ENCODE measurements at places on chromosomes 11 and 22.

DNA sequence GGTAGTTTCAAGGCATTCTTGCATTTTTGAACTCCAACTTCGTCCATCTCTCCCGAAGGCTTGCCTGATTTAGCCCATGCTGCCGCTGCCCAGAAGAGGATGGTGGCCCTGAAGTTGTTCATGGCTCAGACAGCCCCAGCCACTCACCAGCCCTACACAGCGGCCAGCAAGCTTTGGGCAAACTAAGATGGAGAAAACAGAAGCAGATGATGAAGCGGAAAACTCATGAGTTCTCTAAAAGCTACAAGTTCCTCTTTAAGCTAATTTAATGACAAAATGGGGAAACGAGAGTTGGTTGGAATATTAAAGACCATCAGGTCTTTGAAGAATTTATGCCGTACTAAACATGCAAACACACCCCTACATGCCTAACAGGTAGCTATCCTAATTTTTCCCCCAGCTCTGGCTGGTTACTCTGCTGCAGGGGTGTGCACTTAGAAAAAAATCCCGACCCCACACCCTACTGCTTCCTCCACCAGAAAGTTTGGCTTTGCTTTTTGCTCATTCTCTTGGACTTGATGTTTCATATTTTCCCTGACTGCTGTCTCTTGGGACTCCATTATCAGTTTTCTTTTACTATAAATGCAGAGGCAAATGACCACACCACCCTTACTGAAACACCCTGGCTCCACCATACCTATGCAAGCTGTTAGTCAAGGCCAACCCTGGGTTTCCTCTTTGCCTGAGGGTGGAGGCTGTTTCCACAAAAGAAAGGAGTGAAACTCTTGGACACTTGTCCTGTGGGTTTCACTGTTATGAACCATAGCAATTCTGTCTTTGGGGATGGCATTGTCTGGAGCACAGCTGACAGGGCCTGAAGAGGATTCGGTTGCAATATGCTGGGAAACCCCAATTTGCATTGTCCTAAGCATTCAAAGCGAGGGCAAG is at the start of gene MPEG1:
Gene MPEG1 (minus strand): TSS at position 184 of the 888 bp plus-strand sequence. CDS start 62 bp downstream, at position 122.
- DNase-seq, result no peak

DNA sequence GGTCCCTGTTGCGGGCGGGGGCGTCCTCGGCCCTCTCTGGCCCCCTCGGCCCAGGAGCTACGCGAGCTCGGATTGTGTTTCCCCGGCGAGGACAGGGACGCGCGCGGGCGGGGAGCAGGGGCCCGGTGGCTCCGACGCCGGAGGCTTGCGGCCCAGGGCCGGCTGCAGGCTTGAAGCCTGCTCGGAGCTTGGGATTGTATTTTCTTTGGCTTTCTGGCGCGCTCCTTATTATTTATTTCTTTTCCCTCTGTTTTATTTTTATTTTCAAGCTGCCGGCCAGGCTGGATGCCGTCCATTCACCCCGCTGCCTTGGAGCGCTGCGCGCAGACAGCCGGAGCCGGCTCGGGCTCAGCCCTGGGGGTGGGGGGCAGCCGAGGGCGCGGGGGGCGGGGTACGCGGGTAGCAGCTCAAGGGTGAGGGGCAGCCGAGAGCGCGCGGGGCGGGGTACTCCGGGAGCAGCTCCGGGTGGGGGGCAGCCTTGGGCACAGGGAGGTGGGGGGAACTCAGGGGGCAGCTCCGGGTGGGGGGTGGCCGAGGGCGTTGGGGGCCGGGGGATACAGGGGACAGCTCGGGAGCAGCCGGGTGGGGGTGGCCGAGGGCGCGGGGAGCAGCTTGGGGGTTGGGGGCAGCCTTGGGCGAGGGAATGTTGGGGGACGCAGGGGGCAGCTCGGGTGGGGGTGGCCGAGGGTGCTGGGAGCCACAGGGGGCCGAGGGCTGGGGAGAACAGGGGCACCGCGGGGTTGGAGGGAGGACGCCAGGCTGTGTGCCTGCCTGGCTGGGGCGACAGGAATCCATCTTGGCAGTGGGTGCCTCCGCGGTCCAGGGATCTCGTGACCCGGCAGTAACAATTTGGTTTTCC is 42.7 kb downstream of the KCNJ1 start:
- no peak for DNase-seq

- DNase-seq, result no peak
These were observed 423.1 kb downstream of the SHANK2 start for GRCh38 chr11:70829134-70829885.

- DNase-seq, result no peak
These were observed 3.1 kb downstream of the BIK start for GRCh38 chr22:43113526-43114251.

DNA sequence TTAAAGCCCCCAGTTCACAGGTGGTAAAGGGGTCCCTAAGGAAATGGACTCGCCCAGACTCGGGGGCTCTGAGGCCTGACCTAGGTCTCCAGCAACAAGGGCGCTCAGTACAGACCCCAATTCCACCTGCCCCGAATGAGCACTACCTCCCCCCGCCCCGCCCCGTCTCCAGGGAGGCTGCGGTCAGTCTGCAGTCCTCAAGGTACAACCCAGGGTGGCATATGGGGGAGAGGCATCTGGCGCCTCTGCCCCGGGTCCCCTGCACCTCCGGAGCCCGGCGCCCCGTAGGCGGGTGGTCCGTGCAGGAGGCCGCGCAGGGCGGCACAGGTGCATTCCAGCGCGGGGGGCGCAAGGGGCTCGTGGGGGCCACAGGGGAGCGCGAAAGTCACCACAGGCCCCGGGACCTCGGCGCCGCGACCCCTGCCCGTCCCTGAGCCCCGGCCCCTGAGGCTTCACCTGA is 361 bp downstream of the CTSD start:
- no peak for DNase-seq

DNA sequence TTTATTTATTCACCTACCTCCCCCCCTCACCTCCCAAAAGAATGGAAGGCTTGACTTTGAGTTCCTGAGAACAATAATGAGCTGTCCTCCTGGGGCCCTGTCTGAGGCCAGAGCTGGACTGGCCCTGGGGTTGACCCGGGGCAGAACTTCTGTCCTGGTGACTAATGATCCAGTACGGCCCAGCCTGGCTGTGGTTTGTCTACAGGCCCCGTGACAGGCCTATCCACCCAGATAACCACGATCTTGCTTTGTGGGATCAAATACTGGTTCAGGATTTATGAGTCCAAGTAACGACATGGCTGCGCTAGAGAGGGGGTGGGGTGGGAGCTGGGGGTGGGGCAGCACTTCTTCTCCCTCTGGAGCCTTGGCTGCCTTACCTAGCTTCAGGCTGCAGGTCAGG is 81.5 kb downstream of the WT1 start:
- DNase-seq, result no peak

DNA sequence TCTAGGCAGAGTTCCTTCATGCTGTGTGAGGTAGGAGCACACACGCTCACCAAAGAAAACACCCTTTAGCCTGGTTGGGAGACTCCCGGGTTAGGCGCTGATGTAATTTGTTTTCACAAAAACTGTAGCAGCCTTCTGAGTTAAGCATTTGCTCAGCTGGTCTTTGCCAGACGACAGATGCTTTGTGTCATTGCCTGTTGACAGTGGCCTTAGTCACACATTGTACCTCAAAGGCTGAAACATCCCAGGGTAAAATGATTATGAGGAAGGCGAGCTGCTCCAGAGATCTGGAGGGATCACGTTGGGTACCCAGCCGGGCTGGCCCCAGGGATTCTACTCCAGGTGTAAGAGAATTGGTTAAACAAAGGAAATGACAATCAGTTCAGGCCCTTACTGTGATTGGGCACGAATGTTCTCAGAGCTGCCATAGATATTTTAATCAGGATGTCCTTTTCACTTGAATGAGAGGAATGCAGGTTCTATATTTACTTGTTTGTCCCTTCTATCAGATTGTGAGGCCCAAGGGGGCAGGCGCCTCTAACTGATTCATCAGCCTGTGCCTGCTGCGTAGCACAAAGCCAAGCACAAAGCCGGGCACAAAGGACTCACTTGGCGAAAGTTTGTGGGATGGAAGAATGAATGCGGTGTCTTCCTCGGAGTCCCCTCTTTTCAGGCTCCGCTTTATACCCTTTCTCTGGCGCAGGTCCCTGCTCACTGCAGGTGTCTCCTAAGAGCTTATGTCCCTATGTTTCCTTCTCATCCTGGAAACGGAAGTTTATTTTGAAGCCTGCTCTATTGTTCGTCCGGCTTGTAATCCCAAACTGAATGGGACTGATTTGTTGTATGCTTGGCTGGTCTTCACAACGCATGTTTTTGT is 47.1 kb downstream of the ADM start:
- DNase-seq, result no peak

- DNase-seq, result no peak
These were observed 24.7 kb upstream of the PCF11 start for GRCh38 chr11:83132191-83132590.

DNA sequence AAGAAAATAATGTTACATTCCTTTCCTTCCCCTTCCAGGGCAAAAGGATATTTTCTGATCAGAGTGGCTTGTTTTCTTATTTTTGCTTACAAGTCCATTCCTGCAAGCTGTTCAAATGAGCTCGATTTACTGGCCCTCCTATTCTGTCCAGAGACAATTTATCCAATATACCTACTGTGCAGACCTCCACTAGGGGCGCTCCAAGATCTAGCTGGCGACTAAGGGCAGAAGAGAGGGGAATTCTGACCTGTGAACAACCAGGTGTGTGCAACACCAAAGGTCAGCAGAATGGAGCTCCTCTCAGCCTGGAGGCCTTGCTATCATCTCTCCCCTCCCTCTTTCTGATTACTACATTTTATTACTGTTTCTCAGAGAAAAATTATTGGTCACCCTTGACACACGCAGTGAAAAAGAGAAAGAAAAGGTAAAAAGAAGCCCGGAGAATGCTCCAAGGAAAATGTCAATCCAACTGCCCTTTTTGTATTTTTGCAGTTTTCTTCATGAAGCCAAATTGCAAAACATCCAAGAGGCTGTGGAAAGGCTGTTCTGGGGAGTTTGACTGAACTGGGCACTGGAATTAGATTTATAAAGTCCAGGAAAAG is 3.2 kb downstream of the SEZ6L start:
- DNase-seq, result peak; percentile 19

- no peak for DNase-seq
These were observed 7.2 kb upstream of the ANGPTL5 start for GRCh38 chr11:101923554-101923953.

DNA sequence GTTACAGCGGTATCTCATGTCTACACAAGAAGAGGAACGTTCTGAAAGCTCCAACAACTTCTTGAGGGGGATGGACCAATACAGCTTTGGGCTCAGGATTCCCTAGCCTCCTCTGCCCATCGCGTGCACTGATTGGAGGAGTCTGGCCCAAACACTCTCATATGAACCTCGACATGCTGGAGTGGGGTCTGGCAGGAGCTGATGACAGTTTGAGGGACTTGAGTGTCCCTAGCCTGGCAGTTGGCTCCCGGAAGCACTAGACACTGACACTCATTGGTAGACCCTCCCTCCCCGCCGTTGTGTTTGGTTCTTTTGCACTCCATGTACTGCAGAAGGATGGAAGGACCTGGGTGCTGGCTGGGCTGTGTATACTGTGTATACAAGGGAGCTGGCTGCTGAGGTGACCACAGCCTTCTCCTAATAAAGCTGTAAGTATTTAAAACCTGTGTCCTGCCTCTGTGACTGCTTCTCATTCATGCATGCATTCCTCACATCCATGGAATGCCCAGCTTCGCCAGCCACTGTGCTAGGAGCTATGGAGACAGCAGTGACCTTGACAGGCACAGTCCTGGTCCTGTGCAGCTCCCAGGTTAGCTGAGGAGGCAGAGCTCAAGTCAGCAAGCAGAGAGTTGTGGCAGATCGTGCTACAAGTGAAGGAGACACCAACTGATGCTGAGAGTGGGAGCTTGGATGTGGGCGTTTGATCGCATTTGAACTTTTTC is 27.9 kb downstream of the ADAMTS15 start:
- no peak for DNase-seq

DNA sequence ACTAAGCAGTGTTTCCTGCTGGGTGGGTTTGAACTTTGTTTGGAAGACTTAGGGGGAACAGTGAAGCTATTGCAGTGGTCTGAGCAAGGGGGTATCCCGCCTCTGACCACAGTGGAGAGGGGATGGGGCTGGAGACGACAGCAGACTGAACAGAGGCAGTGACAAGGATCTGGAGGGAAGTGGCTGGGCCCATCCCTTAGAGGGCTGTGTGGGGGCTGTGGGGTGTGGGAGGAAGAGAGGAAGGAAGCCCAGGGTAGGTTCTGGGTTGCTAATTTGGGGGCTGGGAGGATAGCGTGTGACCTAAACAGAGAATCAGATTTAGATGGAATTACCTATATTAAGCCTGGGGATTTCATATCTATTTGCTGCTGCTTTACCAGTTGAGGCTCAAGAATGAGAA is 70.7 kb downstream of the BMAL1 start:
- no peak for DNase-seq

- DNase-seq, result no peak
These were observed 6.6 kb downstream of the RTL6 start for GRCh38 chr22:44491269-44492035.

- no peak for DNase-seq
These were observed 14.7 kb downstream of the PHF21B start for GRCh38 chr22:44995105-44995514.

GRCh38 chr22:50260801-50261614 is 475 bp downstream of the MAPK12 start:
- DNase-seq, result peak; percentile 59

- no peak for DNase-seq
These were observed 198.4 kb downstream of the SBF2 start for GRCh38 chr11:10095412-10096208.

- no peak for DNase-seq
These were observed 2.1 kb upstream of the CRACR2B start for GRCh38 chr11:825366-826226.

DNA sequence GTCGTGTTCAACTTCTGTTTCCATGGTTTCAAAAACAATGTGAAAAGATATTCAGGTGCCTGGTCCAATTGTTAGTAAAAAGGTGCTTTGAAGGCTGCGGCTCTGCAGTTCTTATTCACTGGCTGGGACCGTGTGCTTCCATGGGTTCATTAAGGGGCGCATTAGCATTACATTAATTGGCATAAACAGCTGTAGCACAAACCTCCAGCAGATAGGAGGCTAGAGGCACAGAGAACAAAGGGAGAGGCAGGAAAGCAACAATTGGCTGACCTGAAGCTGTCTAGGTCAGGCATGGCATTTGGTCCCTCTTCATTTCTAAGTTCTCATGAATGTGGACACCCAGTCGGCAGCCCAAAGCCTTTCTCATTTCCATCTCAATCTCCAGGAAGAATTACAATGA is 16.6 kb downstream of the PAK1 start:
- DNase-seq, result no peak

GRCh38 chr11:108616549-108616948 is 23.0 kb upstream of the EXPH5 start:
- no peak for DNase-seq

GRCh38 chr11:116730601-116731000 is 42.2 kb downstream of the BUD13 start:
- no peak for DNase-seq

GRCh38 chr22:44436736-44437135 is 61.3 kb downstream of the RTL6 start:
- no peak for DNase-seq

DNA sequence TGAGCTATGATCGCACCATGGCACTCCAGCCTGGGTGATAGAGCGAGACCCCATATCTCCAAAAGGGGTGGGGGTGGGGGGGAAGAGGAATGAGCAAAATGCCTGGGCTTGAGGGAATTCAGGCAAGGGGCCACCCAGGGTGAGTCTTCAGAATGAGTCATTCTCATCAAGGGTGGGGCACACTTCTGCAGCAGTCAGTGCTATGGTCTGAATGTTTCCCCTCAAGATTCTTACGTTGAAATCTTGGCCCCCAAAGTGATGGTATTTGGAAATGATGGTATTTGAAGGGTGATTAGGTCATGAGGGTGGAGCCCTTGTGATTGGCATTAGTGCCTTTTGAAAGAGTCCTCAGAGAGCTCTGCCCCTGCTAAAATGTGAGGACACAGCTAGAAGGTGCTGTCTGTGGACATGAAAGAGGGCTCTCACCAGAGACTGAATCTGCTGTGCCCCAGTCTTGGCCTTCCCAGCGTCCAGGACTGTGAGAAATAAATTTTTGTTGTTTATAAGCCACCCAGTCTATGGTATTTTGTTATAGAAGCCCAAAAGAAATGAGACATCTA is 86.4 kb upstream of the THY1 start:
- DNase-seq, result no peak
